ENCODE measurements at places on chromosomes 7 and 10.

DNA sequence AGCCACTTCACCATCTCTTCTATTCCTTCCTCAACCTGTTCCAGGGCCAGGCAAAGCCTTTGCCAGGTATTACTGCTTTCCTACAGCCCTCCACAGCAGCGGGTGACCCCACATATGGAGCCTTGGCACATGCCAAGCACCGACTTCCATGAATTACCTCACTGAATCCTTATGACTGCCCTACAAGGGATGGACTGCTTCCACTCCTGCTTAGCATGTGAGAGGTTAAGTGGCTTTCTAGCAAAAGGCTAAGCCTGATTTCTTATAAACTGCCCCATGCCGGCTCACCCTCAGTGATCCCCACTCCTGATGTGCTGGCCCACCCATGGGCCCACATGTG, 44.0 kb upstream of the PDLIM1 start:
- DNase-seq = no peak

- DNase-seq = no peak
These were observed 112.0 kb upstream of the CHST15 start for GRCh38 chr10:124205432-124205831.

DNA sequence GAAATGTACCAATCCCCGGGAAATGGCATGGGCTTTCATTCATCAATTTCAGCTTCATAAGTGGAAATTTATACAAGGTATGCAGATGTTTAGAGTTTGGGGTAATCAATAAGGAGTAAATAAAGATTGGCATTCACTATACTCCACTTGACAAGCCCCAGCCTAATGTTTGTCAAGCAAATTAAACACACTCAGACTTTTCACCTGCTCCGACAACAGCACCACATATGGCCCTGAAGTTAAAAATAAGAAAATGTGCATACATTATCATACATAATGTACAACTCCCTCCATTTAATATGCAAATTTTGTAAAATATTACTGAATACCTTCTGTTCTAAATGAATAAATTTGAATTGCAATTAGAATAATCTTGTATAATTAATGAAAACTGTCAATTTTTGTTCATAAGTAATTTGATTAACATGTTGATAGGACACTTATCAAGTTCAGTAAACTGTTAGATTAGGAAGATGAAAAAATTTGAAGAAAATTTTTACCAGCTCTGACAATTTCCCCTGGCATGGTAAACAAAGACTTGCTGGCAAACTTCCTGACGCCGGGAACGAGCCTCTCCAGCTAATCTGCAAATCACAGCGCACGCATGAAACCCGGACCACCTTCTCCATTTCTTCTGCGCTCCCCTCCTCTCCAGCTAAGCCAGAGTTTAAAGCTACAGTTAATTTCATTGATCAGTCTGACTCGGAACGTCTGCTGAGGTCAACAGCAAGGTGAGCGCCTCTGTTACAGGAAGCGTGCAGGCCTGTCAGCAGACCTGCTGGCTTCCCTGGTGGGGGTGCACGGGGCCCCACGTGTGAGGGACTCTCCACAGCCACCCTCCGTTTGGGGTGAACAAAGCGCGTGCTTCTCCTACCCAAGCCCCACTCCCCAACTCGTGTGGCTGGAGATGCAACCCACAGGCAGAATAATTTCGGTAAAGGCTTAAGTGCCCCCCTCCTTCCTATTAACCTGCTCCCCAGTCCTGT, 70.7 kb downstream of the EBF3 start:
- no peak for DNase-seq

- DNase-seq = no peak
These were observed 397.8 kb downstream of the EXOC4 start for GRCh38 chr7:133650487-133651300.

GRCh38 chr7:29369909-29370488, 175.4 kb downstream of the CHN2 start:
- DNase-seq = no peak

DNA sequence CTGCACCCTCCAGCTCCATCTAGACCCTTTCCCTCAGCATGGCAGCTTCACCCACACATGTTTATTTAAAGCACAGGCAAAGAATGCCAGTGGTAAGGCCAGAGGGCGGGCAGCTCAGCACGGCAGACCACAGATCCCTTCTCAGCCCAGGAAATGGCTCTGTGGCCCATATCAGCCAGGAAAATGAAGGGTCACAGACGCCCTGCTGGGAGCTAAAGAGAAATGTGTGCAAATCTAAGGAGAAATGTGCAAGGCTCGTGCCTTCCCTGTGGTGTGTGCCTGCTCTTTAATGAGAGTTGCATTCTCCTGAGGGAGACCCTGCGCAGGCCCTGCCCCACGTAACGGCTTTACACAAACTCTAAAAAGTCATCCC, 23.0 kb downstream of the PTPRN2 start:
- DNase-seq = no peak

DNA sequence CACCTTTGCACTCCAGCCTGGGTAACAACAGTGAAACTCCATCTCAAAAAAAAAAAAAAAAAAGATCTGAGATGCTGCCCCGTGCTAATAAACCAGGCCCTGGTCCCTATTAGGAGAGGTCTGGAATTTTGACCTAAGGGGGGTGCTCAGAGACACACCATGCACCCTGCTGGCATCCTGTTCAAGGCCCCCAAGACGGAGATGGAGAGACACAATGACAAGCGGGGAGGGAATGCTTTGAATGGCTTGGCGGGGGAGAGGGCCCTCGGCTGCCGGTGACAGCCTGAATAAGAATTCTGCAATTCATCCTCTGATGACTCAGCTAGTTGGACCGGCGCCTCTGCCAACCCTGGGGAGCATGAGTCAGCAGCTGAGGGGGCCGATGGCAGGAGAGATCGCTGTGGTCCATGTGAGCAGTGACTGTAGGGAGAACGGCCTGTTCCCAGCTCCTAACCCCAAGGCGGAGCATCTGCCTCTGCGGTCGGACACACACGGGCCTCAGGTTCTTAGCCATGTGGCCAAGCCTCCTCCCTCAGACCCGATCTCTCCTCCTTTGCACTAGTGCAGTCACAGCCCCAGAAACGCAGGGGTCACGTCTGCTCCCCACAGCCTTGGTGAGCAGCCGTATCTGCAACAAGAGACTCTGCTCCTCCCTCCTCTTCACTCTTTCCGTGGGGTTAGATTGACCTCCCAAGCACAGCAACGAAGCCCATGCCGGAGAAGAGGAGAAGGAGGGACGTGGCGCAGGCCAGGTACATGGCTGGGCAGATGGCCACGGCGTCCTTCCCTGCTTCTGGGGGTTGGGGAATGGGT, 14.9 kb downstream of the TRIM56 start:
- peak; percentile 77 for DNase-seq

GRCh38 chr7:20172736-20173334, 44.3 kb downstream of the MACC1 start:
- peak; percentile 53 for DNase-seq

- DNase-seq = no peak
These were observed 504.6 kb upstream of the MKI67 start for GRCh38 chr10:128630787-128631252.

DNA sequence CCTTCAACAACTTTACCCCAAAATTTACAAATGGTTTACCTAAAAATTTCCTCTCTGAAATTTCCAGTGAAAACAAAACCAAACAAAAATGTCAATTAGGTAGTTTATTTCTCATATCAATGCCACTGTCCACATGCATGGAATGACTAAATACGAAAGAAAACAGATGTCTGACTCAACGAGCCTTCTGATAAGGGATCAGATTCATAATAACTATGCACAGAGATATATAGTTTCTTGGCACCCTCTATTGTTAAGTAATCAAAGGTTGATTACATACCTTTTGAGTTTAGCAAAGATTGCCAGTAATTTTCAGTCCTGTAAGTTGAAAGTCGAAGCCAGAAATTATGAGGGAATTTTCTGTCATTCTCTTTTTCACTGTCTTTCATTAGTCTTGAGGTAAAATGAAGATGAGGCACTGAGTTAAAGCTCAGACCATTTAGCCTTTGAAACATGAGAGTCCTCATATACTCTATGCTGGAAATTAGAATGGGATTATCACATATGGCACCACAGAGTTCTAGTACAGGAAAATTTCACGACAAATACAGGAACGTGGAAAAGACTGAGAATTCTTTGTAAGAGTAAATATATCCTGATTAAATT, 519.1 kb upstream of the ANKRD30A start:
- DNase-seq = no peak

- DNase-seq = no peak
These were observed 233.6 kb upstream of the BMPER start for GRCh38 chr7:33671531-33672262.

GRCh38 chr10:54065106-54065505, 735.9 kb downstream of the PCDH15 start:
- no peak for DNase-seq

DNA sequence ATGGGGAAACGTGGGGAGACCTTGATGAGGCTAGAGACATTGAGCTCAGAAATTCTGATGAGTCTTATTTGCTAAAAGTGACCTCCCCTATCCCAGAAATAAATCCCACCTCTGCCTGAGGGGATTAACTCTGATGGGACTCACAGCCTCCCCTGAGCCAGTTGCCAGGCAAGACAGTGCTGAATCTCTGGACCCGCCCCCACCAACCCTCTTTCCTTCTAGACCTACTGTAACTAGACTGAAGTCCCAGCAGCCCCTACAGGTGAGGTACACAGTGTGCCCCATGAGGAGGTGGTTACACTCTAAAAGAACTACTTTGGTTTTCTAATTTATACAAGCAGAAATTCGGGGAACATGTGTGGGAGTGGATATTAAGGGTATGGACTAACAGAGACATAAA, 42.9 kb downstream of the PTPRE start:
- DNase-seq = no peak

GRCh38 chr7:17559388-17559787, 260.9 kb downstream of the AHR start:
- no peak for DNase-seq

DNA sequence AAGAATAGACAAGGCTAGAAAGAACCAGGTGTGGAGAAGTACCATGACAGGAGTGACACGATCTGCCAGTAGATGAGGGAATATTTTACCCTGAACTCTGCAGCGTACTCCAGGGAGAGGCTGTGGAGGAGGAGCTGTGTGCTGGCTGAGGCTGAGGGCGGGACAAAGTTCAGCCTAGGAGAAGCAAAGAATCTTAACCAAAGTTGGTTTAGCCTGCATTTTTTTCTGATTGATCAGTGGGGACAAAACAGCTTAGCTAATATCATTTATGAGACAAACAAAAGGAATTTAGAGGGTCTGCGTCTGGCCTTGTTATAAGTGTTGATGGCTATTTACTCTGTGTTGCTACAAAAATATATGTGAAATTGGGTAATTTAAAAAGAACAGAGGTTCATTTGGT, 5.2 kb upstream of the NPSR1 start:
- DNase-seq = no peak

DNA sequence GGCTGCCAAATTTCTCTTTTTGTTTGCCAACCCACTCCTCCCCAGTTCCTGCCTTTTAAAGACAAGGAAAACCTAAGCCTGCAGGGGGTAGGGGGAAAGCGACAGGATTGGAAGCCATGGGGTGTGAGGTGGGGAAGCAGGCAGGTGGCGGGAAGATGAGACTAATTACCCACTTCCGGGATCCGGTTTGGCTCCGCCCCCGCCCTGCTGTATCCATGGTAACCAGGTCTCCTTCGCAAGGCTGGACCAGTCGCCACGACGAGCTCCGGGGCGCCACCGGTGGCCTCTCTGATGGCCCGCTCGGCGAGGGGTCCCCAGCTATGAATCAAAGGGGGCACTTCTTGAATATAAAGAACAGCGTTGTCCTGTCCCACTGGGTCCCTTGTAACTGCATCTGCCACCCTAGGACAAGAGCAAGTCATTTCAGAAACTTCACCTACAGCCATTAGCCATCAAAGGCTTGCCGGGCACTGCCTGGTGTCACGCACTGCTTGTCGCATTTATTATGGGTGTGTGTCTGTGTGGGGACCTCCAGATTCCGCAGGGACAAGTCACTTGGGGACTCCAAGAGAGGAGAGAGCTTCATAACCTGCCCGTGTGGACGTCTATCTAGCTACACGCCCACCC, 55.4 kb upstream of the LMTK2 start:
- peak; percentile 83 for DNase-seq

DNA sequence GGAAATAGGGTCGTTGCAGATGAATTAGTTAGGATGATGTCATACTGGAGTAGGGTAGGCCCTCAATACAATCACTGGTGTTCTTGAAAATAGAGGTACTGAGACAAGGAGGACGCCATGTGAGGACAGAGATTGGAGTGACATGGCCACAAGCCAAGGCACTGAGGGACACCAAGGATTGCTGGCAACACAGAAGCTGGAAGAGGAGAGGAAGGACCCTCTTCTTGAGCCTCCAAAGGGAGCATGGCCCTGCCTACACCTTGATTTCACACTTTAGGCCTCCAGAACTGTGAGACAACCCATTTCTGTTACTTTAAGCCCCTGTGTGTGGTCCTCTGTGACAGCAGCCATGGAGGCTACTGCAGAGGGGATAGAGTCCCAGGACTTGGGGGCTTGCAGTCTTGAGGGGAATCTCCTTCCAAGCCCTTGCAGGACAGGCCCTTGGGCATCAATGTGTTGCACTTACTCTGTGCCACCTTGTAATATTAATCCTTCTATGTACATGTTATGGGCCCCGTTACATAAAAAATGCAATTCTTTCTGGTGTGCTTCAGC, 3.7 kb upstream of the AOC1 start:
- no peak for DNase-seq

- no peak for DNase-seq
These were observed 10.0 kb downstream of the LOXL4 start for GRCh38 chr10:98257961-98258360.

- DNase-seq = no peak
These were observed at the start of gene REEP3 for GRCh38 chr10:63520500-63521415. TSS of gene REEP3 (plus strand) at chr10:63521401. CDS start at chr10:63521546, 145 bp downstream.

DNA sequence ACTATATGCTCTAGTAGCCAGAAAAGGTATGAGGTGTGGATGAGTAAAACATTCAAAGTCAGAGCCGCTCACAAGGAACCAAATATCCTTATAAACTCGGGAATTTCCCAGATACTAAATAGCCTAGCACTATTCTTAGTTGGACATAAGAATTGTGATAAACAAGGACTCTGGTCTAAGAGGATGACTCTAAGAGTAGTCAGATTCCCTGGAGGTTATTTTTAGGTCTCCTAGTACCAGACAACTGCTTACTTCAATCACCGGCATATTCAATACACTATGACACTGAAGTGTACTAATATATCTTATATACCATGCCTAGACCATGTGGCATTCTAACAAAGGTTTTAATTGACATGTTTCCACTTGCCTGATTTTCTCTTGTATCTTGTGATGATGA, 56.5 kb downstream of the LMBR1 start:
- DNase-seq = no peak

DNA sequence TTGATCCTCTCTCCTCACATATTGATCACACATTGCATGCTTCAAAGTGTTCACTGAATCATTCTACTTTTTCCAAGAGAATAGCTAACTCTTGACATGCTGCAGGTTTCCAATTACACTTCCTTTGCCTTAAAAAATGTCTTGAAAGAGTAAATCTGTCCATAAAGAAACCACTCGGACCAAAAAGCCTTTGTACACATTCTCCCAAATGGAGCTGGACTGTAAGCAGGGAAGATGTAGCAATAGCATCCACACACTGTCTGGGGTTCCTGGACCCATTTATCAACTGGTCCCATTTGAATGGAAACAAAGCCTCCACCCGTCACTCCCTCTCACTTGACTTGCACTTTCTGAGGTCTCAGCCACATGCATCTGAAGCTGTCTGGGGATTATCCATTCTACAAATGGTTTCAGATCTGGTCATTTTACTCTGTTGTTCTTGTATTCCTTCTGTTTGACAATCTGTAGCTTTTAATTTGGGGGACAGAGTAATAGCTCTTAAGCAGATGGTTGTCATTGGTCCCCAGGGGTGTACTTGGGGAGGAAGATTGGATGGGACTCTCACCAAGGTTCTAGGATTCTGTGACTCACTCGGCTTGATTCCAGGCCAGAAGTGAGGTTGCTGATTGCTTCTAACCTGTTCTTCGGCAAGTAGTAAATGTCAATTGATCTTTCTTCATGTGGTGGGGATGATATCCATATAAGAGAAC, 203.5 kb downstream of the HIBADH start:
- DNase-seq = no peak
